ENCODE measurements at places on chromosomes 11 and 22.

DNA sequence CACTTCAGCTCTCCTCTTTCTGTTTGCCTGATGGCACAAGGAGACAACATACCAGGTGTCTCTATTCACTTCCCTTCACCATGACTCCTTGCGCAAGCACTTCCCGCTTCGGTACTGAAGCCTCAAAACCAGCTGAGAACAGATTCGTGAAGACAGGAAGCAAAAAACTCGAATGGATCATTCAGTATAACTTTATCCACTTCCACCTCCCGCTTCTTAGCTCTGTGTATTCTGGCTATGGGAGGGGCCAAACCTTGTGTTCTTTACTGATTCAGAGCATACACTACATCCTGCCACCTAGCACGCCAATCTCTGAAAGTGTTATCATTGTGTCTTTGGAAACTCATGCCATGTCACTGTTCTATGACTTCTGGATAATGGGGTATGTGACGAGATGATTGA, 62.2 kb upstream of the ADA2 start:
- DNase-seq: no peak

DNA sequence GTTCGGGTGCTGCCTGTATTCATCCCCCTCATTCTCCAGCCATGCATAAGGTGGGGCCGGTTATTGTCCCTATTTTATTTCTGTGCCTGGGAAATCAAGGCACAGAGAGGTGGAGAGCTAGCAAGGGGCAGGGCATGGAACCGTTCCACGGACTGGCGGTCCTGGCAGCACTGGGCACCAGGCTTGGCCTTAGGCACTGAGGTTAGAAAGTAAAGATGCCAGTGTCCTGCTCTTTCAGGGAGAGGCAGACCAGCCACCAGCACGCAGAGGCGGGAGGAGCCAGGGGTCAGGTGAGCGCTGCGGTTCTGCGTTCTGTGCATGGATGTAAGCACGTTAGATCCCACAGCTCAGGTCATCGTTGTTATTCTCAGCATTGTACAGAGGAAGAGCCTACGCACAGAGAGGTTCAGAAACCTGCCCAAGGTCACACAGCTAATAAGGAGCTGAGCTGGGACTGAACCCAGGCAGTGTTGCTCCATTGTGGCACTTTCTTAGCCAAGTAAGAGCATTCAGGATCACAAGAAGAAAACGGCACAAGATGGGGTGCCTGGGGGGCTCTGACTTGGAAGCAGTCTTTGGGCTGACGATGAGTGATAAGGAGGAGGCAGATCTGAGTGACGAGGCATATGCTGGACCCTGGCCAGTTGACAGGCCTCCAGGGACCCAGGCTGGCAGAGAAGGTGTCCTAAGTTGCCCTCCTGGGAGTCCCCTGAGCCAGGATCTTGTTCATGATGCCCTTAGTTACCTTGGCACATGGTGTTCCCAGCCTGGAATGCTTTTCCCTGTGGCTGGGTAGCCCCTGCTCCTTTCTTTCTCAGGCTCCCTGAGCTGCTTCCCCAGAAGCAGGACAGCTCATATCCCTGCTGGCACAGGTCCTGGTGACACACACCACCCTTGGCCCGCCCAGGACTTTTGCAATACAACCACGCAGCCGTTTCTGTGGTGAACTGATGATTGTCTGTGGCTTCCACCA, 41.1 kb downstream of the OSBPL5 start:
- DNase-seq: no peak

DNA sequence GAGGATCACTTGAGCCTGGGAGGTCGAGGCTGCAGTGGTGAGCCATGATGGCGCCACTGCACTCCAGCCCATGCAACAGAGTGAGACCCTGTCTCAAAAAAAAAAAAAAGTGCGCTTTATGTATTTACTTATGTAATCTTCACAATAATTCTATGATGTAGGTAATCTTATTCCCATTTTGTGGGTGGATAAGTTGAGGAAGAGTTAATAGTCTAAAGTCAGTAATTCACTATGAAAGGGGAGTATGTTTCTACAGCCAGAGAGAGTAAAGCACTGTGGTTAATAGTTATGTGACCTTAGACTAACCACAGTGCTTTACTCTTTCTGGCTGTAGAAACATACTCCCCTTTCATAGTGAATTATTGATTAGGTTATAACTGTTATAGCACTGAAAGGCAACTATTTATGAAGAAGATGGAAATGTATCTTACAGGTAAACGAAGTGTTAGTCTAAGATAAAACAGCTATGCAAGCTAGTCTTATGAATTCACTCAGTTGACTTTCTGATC, 11.9 kb downstream of the CTR9 start:
- DNase-seq: no peak

DNA sequence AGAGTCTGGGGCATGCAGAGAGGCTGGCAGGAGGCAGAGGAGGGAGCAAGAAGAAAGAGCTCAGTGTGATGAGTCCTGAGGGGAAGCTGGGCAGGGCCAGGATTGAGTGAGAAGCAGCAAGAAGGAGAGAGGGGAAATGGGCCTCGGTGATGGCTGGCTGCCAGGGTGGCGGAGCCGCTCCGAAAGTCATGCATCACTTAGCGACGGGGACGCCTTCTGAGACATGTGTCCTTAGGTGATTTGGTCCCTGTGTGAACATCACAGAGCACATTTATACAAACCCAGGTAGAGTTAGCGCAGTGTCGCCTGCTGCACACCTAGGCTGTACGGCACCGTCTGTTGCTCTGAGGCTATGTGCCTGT, 15.1 kb downstream of the TBC1D22A start:
- peak; percentile 47 for DNase-seq

GRCh38 chr11:66762088-66762487, 33.1 kb upstream of the SPTBN2 start:
- DNase-seq: no peak

- DNase-seq: no peak
These were observed 305.1 kb downstream of the CNTN5 start for GRCh38 chr11:99325847-99326246.

DNA sequence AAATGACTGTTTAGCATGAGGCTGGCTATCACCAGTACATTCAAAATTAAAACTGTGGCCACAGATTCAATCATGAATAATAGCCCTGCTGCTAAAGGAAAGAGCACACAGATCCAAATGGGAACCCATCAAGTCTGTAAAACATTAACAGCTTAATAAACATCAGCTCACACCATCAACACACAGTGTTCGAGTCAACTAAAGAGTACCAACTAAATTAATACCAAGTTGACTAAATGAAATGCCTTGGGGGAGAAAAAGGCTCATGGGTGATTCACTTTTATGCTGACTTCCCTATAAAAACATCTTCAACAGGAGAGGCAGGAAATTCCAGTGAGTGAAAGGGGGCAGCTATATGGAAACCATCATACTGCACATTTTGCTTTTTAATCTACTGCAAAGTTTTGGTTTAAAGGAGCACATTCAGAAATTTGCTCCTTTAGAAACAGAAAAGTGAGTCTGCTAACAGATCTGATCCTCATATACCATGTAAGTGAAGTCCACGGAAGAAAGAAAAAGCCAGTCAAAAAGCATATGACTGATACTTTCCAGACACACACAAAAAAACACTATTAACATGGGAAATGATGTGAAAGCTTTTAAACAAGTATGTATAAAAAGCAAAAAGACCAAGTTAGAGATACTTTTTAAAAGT, 16.3 kb downstream of the LGR4 start:
- DNase-seq: no peak

Measured in activated naive CD4-positive, alpha-beta T cell (primary cell).